Hematopoietic multipotent progenitor cell (in vitro differentiated cells): ENCODE measurements at places on chromosomes 5 and 9. TPM values are rescaled to one million over a fixed set of nuclear protein-coding genes. Genes with fewer than 3 reads are reported as not detected.

Gene PCDHB5
- total RNA-seq, result under 0.01 TPM

Gene FBLL1
- 0.54 TPM for total RNA-seq

GRCh38 chr9:137500666-137501397 lies 41.7 kb upstream of the NSMF start:
- no peak for DNase-seq

DNA sequence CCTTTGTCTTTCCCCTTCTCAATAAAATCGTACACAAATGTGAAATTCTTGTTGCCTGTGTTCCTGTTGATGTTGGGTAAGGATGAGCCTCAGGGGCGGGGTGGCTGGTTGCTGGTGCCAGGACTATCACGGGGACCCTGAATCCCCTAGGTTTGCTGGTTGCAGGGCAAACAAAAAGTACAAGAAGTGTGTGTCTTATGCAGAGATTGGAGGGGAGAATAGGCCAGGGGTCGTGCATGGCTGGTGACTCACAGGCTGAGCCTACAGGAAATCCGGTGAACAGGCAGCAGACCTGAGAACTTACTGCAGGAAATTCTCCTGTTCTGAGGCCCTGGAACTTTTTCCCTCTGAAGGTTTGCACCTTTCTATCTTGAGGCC lies 5.5 kb downstream of the ANXA2R start:
- DNase-seq, result peak; percentile 47

GRCh38 chr5:174504266-174504726 lies 220.1 kb upstream of the MSX2 start:
- DNase-seq, result no peak

GRCh38 chr5:55037046-55037771 lies 13.2 kb downstream of the GZMK start:
- no peak for DNase-seq

GRCh38 chr5:43000111-43000840 lies 39.8 kb downstream of the ANXA2R start:
- DNase-seq, result no peak

GRCh38 chr5:9361835-9362234 lies 184.0 kb downstream of the SEMA5A start:
- DNase-seq, result peak; percentile 7
